IPS-NIHi11 (cell line): ENCODE measurements at places on chromosomes 16 and 17.

GRCh38 chr16:73432850-73433730, 385.2 kb upstream of the ZFHX3 start:
- no peak for DNase-seq

- DNase-seq, result no peak
Measured at GRCh38 chr17:16569358-16569712, 331 bp upstream of the ZNF287 start.

- DNase-seq, result peak; percentile 77
Measured at GRCh38 chr17:43791589-43791988, 11.4 kb downstream of the CFAP97D1 start.

GRCh38 chr17:82333279-82334171, at the start of gene SECTM1:
Gene SECTM1, minus strand, starts transcription at chr17:82333766. Its CDS starts 6,526 bp downstream, at chr17:82327240.
- peak; percentile 68 for DNase-seq

GRCh38 chr17:19248151-19248927, 11.2 kb downstream of the EPN2 start:
- DNase-seq, result no peak

DNA sequence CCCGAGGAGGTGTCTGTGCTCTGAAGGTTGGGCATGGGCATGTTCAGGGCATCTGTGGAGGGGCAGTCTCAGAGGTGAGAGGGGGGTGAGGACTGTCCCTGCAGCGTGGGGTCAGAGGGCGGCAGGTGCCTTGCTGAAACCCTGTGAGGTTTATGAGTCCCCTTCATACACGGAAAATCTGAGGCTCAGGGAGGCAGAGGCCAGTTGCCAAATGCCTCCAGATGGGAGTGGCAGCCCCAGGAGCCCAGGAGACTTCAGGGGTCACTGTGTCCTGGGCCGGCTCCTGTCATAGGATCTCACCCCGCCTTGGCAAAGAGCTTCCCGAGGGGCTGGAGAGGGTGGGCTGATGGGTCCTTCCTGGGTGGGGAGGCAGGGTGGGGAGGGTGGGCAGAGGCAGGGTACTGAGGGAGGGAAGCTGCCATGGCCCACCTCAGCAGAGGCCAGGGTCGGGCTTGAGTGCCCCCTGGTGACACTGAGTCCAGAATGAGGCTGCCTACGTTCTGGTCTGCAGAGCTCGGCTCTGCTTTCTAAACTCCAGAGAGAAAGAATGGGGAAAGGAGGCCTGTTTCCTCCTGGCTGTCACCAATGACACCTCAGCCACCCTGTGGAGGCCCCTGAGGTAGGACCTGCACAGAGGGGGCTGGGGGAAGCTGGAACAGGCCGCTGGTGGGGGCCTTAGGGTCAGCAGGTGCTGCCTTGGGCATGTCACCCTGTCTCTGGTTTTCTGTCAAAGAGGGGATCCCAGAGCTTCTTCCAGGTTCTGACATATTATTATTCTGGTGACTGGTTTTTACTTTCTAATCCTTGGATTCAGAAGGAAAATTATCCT, 1.1 kb downstream of the LGALS9 start:
- DNase-seq, result no peak

DNA sequence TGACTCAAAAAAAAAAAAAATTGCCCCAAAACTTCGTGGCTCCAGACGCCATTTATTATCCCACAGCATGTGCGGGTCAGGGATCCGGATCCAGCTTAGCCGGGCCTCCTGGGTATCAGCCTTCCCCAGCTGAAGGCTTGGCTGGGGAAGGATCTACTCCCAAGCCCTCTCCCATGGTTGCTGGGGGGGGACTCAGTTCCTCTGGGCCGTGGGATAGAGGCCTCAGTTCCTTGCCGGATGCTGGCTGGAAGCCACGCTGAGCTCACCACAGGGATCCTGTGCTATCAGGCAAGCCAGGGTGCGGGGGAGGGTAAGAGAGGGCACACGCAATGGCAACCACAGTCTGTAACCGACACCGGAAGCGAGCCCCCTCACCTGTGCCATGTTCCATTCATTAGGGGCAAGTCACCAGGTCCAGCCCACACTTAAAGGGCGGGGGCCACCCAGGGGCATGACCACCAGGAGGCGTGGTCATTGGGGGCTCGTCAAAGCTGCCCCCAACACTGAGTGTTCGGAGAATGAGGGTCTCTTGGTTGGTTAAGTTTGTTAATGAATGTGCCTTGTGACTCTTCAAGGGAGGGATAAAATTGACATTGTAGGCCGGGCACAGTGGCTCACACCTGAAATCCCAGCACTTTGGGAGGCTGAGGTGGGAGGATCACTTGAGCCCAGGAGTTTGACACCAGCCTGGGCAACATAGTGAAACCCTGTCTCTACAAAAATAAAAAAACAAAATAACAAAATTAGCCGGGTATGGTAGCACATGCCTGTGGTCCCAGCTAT, 210.0 kb upstream of the GSE1 start:
- peak; percentile 54 for DNase-seq

DNA sequence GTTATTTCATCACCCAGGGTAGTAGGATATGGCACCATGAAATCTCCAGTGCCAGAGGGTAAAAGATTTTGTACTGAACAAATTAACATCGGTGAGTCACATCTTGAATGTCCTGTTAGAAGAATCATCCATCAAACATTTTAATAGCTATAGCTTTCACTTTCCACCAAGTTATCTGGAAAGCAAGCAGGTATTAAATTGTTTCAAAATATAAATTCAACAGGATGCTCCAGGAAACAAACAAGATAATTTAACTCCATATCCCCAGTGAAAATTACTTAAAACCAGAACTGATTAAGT, 2.4 kb downstream of the VEZF1 start:
- DNase-seq, result no peak

DNA sequence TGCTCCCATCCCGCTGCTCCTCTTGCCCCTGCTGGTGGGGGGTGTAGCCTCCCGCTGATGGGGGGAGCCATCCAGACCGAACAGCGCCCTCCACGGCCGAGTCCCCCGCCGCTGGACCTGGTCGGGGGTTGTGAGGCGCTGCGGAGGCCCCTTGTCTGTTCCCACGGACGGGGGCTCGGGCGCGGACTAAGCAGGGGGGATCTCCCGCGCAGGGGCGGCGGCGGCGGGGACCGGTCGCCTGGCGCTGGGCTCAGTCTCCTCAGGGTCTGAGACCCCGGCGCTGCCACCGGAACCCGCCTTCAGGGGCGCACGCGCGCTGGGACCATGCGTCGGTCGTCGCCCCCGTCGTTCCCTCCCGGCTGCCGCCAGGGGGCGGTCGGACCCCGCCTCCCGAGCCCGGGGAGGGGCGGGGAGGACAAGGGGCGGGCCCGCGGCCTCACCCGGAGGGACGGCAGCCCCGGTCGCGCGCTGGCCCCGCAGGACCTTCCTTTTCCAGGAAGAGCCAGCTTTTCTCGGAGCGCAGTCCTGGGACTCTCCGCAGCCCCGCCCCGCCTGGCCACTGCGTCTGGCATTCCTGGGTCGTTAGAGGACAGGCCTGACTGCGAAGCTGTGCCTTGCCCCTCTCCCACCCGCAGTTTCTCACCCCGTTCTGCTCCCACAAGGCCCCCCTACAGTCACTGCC, 6.3 kb upstream of the IL32 start:
- peak; percentile 97 for DNase-seq

DNA sequence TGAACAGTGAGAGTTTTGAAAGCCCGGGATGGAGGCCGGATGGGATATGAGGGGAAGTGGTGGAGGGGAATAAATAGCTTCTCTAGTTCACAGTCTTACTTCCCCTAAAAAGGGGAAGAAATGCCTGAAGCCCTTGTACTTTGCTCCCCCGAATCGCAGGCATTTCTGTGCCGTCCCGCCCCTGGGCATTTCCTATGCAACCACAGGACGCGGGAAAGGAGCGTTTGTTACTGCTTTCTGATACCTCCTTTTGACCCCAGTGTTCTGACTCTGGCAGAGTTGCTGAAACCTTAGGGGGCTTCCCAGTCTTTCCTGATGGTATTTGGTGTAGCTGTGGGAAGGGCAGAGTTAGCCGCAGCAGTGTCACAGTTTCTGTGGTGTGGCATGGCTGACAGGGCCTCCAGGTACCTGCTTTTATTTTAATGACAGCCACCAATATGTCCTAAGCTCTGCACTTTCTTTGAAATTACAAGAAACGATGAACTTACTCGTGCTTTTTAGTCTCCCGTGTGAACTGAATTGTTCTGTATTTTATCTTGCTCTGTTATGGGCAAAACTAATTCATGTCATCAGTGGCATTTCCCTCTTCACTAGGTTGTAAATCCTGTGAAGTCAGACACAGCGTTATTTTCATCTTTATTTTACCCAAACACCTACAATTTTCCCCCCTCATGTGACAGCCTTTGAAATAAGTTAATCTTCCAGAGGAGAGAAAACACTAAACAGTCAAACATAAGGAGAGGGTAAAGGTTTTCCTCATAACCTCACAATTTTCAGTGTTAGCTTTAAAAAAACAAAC, 27.1 kb downstream of the USP10 start:
- DNase-seq, result no peak

GRCh38 chr16:17105239-17105797, 365.4 kb downstream of the XYLT1 start:
- no peak for DNase-seq

GRCh38 chr17:81733507-81734404, 21.7 kb downstream of the SLC25A10 start:
- DNase-seq, result peak; percentile 99

DNA sequence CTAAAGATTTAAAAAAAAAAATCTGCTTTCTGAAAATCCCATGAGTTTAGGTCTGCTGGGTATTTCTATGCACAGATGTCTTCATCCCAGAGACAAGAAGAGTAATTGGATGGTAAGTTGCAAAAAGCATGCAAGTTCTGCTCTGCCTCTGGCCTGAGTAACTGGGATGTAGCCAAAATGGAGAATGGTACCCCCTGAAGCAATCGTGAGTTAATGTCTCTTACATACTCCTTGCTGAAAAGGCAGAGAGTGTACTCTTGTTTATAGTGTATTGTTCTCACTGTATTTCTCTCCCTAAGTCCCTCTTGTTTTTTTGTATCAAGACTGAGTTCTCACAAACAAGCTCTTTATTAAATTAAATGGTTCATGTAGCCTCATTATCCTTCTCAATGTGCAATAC, 259.0 kb downstream of the IRX3 start:
- no peak for DNase-seq

- no peak for DNase-seq
Measured at GRCh38 chr16:10590342-10590741, 9.9 kb upstream of the EMP2 start.

DNA sequence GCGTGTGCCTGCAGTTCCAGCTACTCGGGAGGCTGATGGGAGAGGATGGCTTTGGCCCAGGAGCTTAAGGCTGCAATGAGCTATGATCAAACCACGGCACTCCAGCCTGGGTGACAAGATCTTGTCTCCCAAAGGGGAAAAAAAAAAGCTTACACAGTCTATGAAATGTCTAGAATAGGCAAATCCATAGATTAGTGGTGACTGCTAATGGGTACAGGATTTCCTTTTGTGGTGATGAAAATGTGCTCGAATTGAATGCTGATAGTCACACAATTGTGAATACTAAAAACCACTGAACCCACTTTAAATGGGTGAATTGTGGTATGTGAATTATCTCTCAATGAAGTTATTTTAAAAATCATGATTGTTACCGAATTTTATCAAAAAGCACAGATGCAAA, 14.9 kb downstream of the USP7 start:
- DNase-seq, result no peak

- no peak for DNase-seq
Measured at GRCh38 chr17:61403801-61404662, 4.4 kb downstream of the TBX2 start.

DNA sequence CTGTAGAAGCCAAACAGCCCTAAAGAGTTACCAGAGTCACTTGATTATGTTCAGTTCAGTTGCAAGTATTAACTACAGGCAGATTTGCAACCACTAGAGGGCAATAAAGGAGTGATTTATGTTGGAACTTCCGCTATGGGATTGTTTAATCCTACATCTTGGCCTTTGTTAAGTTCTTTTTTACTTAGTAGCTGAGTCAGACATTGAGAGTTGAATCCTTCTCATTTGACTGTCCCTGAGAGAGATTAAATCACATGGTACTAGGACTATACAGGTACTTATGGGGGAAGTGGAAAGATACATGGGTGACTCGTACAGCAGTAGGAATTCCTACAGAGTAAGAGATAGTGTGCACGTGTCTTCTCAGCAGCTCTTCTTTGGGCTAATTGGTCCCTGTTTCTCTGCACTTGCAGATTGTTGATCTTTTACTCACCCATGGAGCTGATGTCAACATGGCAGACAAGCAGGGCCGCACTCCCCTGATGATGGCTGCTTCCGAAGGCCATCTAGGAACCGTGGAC, 40.3 kb downstream of the CYB561 start:
- DNase-seq, result peak; percentile 47

GRCh38 chr16:50681021-50681885, at the start of gene SNX20:
Gene SNX20, minus strand, starts transcription at chr16:50681312. Its CDS starts 3,786 bp downstream, at chr16:50677526.
- no peak for DNase-seq

GRCh38 chr17:77736199-77736585, 222.3 kb upstream of the TNRC6C start:
- DNase-seq, result peak; percentile 50

DNA sequence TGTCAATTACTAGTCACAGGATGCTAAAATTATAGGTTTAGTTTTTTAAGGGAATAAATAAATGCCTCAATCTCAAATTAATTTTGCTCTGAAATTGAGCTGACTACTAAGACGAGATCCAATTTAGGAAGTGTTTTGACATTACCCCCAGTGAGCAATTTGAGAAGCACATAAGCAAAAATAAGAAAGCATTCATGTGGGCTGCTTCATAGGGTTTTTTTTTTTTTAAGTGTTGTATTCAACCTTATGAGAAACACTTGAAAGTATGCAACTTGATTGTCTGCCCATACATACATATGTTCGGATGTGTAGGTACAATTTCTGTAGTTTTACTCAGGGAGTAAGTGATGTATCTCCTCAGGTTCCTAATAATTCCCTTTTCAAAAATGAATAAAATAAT, 77.6 kb downstream of the PRKCA start:
- no peak for DNase-seq

DNA sequence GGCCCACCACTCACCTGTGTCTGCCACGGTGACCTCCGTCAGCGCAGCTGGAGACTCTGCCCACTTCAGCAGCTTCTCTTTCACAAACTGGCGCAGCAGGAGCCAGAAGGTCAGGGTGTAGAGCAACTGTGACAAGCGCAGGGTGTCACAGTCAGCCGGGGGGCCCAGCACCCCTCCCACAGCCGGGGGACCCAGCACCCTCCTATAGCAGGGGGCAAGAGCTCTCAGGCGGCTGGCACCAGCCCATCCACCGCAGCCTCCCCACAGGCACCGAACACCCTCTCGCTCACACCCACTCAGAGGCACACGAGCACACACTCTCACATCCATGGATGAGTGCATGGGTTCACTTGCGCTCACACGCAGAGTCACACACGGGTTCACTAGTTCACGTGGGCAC, 28.8 kb downstream of the CTU2 start:
- no peak for DNase-seq

- DNase-seq, result peak; percentile 90
Measured at GRCh38 chr17:63774141-63774968, at the start of gene DDX42. Gene DDX42, plus strand, starts transcription at chr17:63774170. Its CDS starts 12,880 bp downstream, at chr17:63787050.

DNA sequence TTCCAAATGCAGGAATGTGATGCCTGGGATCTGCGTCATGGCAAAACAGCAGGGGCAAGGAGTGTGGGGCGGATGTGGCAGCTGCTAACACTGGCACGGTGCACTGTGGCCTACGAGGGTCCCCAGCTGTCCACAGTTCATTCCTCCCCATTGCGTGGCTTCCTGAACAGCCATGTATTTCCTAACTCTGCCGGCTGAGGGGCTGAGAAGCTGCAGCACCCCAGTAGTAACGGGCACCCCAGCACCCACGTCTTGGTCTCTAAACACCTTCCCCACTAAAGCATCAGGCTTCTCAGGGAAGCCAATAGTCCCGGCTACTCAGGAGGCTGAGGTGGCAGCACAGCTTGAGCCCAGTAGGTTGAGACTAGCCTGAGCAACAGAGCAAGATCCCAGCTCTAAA, 47.6 kb downstream of the LMF1 start:
- DNase-seq, result no peak

GRCh38 chr17:12730931-12731521, 58.3 kb upstream of the ARHGAP44 start:
- DNase-seq, result peak; percentile 58

GRCh38 chr17:47882247-47882646, 13.8 kb upstream of the SP2 start:
- no peak for DNase-seq
